ENCODE measurements at places on chromosomes 1 and 21.

DNA sequence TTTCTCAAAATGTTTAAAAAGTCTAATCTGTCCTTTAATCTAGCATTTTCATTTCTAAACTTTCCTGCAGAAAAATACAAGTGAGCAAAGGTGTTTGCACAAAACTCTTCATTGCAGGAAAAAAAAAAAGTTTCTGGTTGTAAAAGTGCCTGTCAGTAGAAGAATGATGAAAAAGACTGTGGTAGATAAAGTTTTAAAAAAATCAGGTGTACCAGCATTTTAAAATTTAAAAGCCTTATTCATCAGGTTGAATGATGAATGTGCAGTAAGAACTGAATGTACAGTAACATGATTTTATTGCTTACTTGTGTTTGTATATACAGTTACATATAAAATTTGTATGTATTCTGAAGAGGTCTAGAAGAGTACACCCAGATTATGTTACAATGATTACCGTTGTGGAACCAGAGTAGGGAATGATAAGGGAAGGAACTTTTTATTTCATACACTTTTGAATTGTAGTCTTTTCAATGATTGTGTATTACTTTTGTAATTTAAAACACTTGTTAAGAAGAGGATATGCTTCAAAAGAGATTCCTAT, 54.0 kb downstream of the FNBP1L start:
- DNase-seq: no peak

DNA sequence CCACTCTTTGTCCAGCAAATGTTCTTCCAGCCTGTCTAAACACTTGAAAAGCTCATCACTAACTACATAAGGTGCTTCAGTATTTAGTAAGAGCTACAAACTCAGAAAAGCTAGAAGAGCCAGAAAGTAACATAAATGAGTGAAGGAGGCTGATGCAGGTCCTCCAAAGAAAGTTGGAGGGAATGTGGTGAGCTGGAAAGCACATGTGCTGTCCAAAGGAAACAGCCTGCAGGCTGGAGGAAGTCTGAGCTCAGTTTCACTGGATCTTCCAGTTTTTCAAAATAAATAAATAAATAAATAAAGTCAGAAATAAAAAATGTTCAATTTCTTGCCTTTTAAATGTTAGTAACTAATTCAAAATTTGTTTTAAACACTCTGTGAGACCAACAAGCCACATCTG, 25.5 kb downstream of the ZC3H11B start:
- no peak for DNase-seq

DNA sequence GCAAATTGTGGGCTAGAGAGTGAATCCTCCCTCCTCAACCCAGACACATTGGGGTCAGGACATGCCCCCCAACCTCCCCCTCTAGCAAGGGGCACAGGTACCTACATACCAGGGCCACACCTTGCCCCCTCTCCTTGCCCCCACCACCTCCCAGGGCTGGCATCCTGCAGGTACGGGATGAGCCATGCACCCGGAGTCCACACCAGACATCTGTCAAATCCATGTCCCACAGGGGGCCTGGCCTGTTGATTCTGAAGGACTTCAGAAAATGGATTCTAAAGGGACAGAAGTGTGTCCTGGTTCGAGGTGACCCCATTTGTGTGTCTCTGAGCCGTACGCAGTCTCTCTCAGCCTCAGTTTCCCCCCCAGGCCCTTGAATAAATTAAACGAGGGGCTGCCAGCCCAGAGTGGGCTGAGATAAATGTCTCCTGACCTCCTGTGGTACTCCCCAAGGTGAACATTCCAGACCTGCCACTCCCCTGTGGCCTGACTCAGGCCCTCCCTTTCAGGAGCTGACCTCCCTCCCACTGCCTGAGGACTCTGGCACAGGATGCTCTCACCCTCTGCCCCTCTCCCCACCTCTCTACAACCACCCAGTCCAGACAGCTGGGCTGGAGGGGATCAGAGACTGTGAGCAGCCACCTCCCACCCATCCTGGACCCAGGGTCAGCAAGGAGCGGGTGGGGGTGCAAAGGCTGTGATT, 94.5 kb downstream of the EPHB2 start:
- DNase-seq: no peak

GRCh38 chr1:156664767-156665411, 12.3 kb downstream of the NES start:
- no peak for DNase-seq

Measured in activated CD8-positive, alpha-beta memory T cell treated with anti-CD3 and anti-CD28 coated beads, Interleukin-2, amount 50 U/mL, for 4 hours (primary cell).